Mesothelial cell of epicardium (in vitro differentiated cells): ENCODE measurements at places on chromosomes 1 and 21. TPM values are rescaled to one million over a fixed set of nuclear protein-coding genes. Genes with fewer than 3 reads are reported as not detected.

DNA sequence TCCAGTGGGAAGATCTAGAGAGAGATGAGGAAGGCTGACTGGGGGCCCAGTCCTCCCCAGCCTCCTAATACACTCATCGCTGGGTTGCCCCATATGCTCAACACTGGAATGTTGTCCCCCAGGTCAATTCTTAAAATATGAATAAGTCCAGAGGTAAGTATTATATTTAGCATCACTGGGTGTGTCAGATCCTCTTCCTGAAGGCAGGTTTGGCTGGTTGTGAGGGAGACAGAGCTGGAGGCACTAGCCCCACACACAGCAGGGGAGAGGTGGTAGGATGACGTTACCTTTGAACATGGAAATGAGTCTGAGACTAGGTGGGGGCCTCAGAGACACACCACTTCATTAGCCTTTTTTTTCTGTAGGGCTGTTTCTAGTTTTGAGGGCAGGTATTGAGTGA lies 42.6 kb downstream of the SLC44A3 start:
- H3K4me1 ChIP-seq: peaks cover 80% of the 10 kb centered on the region
- H3K27ac ChIP-seq: peak overlapping the region; percentile 93
- H3K36me3 ChIP-seq: no peaks in the 10 kb centered on the region
- H3K27me3 ChIP-seq: no peaks in the 10 kb centered on the region
- no peak for DNase-seq

DNA sequence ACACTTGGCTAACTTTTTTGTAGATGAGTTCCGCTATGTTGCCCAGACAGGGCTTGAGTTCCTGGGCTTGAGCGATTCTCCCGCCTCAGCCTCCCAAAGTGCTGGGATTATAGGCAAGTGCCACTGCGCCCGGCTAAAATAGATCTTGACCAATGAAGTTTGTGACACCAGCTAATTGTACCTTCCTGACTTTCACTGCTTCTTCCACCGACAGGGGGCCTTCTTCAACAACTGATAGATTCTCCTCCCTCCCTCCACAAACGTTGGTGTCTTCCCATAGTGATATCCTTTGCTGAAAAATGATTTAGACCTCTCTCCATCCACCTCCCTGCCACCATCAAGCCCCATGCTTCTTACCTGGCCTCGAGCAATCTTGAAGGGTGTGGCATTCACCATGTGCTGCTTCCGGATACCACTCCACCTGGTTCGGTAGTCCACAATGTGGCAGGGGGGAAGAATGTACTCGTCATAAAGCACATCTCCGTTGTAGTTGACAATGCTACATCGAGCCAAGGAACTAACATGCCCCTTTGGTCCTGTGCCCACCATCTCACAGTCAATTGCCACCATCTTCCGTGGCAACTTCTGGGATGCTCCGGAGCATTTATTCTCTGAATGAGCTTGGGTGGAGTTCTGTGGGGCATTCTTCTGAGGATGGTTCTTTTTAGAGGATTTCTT lies 1.6 kb upstream of the METTL25B start:
- no peak overlapping the region for H3K4me3 ChIP-seq
- H3K36me3 ChIP-seq: peaks cover 17% of the 10 kb centered on the region
- DNase-seq: no peak
- H3K27ac ChIP-seq: no peak overlapping the region
- no peaks in the 10 kb centered on the region for H3K27me3 ChIP-seq

GRCh38 chr1:117594261-117594990 lies 11.4 kb upstream of the TENT5C start:
- no peak overlapping the region for H3K27ac ChIP-seq
- DNase-seq: no peak
- H3K4me1 ChIP-seq: no peaks in the 10 kb centered on the region
- H3K4me3 ChIP-seq: no peak overlapping the region

Gene TRPM2
- total RNA-seq: 0.09 to 0.16 TPM (median 0.09 TPM) in 3 replicates

Gene TPRG1L
- total RNA-seq: 15.1 to 15.9 TPM (median 15.7 TPM) in 3 replicates

DNA sequence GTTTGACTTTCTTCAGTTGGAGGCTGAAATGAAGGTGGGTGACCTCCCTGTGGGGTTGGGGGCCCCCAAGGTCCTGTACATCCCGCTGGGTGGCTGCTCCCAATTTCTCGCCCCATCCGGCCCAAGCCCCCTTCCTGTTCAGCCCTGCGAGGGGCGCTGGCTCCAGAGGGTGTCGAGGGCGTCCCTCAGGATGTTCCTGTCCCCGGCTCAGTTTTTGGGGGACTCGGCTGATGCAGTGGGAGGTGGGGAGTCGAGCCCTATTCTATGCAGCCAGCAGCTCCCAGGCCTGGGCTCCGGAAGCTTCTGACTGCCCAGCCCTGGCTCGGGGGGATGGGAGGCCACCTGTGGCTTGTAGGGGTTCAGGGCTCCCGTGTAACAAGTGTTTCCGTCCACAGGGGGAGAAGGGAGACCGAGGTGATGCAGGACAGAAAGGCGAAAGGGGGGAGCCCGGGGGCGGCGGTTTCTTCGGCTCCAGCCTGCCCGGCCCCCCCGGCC lies 38.2 kb downstream of the SLC19A1 start:
- no peak for DNase-seq
- no peaks in the 10 kb centered on the region for H3K27me3 ChIP-seq
- H3K4me3 ChIP-seq: no peak overlapping the region
- peaks cover 13% of the 10 kb centered on the region for H3K36me3 ChIP-seq

Gene RCSD1
- 0.76 to 1.2 TPM (median 0.97 TPM) in 3 replicates for total RNA-seq

GRCh38 chr1:29453502-29454240 lies 217.3 kb downstream of the PTPRU start:
- H3K4me1 ChIP-seq: peaks cover 4% of the 10 kb centered on the region
- no peak overlapping the region for H3K27ac ChIP-seq
- DNase-seq: no peak
- peaks cover 31% of the 10 kb centered on the region for H3K27me3 ChIP-seq
- no peak overlapping the region for H3K4me3 ChIP-seq
